ENCODE measurements at places on chromosomes 7 and 10.

DNA sequence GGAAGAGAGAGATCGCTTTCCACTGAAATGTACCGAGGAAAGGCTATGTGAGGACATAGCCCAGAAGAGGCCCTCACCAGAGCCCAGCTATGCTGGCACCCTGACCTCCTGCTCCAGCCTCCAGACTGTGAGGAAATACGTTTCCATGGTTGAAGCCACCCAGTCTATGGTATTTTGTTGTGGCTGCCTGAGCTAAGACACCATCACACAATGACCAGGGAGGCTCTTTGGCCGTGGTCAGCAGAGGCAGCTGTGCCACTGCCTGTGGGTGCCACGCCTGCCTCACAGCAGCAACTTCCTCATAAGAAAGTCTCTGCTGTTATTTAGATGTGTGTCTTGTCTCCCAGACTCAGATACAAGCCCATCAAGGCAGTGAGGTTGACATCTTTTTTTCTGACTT, 182.7 kb upstream of the PLXNA4 start:
- DNase-seq, result no peak

- no peak for DNase-seq
Observed at GRCh38 chr10:74936577-74937265, 110.3 kb downstream of the KAT6B start.

DNA sequence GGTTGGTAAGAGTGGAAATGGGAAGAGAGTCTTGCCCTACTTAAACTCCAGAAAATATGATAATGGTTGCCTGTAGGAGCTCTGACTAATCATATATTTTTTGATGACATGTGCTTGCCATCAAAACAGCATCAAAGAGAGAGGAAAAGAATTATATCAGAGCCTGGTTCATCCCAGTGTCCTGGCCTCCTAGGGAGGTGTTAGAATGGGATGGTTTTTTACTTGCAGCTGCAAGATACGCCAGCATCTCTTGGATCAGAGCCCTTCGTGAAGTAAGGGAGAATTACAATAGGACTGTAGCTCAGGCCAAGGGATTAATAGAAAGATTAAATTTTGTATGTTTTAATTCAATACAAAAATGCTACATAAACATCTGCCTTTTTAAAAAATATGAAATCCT, 177.6 kb upstream of the HDAC9 start:
- DNase-seq, result no peak

GRCh38 chr10:35276889-35277288, 59.4 kb upstream of the CCNY start:
- DNase-seq, result no peak

GRCh38 chr10:52318136-52318701, 4.1 kb downstream of the DKK1 start:
- no peak for DNase-seq

- no peak for DNase-seq
Observed at GRCh38 chr10:129335942-129336341, 131.1 kb upstream of the MGMT start.

DNA sequence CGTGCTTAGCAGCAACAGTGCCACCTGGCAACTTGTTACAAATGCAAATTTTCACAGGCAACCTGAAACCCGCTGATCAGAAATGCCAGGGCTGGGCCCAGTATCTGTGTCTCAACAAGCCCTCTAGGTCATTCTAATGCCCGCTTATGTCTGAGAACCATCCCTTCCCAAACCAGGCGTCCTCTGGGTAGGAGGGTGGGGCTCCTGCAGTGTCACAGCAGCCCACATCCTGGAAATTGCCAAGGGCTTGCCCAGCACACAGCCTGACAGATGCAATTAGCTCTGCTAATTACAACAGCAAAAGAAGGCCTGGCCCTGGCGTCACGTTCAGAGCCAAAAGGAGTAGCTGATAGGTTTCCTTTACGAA, 15.9 kb downstream of the ITPRIP start:
- no peak for DNase-seq

DNA sequence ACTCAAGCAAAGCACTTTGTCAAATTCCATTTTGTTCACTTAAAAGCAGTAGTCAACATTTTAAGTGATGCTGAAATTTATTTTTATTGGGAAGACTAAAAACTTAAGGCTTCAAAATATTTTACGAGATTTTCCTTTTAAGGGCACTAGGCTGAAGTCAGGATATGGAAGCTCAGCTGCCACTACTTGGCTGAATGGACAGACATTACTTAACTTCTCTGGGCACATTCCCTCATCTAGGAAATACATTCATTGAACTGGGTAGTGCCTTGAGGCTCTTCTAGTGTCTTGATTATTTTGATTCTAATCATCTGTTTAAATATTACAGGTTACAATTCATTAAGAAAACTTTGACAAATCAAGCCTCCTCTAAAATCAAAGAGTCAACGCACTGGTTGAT, 11.1 kb downstream of the MEOX2 start:
- DNase-seq, result no peak

DNA sequence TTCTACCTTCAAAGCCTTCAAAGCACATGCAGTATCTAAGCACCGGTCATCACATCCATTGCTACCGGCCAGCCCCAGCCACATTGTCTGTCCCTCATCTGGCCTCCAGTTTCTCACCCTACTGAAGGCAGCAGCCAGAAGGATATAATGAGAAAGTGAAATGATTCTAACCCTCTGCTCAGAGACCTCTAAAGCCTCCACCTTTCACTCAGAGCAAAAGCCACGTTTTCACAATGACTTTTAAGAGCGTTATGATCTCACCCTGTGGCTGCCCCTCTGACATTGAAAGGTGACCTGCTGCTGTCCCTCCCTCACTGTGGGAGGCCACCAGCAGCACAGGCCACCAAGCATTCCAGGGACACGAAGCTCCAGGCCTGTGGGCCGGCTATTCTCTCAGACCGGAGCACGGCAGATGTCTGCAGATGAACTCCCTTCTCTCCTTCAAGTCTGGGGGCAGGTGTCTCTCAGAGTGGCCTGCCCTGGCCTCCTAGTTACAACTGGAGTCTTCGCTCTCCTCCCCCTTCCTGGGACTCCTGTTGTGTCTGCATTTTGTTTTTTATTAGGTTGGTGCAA, 94.9 kb upstream of the EEPD1 start:
- no peak for DNase-seq

GRCh38 chr10:113228530-113228929, 278.5 kb downstream of the TCF7L2 start:
- DNase-seq, result no peak

GRCh38 chr7:16921644-16922257, 40.0 kb upstream of the AGR3 start:
- DNase-seq, result no peak

DNA sequence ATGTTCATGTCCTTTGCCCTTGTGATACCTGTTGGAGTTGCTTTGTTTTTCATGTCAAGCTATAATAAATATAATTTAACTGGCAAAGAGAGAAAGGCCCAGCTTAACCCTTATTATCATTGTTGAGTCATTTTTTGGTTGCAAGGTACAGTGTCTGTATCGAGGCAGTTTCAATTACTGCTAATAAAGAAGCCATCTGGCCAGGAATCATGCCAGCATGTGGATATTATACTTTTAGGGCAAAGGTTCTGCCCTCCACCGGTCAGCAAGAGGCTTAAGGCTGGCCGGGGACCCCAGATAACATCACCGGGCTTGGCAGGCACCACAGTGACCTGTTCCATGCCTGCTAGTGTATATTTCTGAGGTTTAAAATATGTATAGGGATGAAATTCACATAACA, 9.0 kb upstream of the CYP3A4 start:
- no peak for DNase-seq

DNA sequence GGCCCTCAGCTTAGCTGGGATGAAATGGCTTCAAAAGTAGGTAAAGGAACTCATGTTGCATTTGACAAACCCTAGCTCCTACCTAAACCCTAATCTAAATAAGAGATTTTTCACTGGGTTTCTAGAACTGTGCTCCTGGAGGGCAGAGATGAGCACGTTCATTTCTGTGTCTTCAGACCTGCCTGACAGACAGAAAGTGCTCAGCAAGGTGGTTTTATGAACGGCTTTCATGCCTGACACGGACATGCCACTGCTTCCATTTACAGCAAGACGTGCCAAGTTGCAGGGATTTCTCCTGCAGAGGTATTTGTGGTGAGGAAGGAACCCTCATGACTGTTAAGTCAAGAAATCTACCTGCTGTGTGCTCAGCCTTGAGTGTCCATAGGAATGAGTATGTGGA, 83.5 kb upstream of the KMT2C start:
- no peak for DNase-seq

- no peak for DNase-seq
Observed at GRCh38 chr10:44660271-44660670, 250.9 kb upstream of the TMEM72 start.

DNA sequence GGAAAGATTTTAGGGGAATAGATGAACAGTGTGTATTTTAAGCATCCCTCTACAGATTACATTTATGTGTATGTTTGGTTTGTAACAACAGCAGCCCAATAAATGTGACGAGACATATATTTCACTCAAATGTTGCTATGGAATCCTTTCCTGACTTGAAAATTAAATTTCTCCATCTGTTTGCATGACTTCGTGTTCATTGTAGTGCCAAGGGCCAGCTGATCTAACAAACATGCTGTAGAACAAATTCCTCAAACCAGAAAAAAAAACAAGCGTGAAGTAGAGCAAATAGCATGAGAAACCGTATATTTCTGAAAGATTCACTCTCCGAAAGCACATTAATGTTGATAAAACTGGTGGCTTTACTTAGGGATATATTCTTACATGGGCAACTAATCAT, 87.8 kb downstream of the NRCAM start:
- no peak for DNase-seq

DNA sequence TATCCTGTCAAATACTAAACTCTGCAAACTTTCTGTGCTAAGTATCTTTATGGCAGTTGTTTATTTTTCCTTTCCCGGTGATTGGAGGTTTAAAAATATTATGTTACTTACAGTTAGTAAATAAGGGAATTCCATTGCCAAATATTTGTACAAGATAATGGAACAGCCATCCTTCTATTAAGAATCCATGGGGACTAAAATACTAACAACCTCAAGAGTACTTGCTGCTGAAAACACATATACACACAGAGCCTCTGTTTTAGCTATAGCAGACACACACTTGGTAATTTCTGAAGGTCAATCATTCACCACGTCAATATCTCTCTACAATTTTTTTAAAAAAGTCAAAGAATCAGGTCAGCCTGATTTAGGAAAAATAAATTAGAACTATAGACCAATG, 32.4 kb downstream of the TSPAN12 start:
- DNase-seq, result no peak

GRCh38 chr10:85926986-85927385, 439.6 kb downstream of the GRID1 start:
- no peak for DNase-seq

DNA sequence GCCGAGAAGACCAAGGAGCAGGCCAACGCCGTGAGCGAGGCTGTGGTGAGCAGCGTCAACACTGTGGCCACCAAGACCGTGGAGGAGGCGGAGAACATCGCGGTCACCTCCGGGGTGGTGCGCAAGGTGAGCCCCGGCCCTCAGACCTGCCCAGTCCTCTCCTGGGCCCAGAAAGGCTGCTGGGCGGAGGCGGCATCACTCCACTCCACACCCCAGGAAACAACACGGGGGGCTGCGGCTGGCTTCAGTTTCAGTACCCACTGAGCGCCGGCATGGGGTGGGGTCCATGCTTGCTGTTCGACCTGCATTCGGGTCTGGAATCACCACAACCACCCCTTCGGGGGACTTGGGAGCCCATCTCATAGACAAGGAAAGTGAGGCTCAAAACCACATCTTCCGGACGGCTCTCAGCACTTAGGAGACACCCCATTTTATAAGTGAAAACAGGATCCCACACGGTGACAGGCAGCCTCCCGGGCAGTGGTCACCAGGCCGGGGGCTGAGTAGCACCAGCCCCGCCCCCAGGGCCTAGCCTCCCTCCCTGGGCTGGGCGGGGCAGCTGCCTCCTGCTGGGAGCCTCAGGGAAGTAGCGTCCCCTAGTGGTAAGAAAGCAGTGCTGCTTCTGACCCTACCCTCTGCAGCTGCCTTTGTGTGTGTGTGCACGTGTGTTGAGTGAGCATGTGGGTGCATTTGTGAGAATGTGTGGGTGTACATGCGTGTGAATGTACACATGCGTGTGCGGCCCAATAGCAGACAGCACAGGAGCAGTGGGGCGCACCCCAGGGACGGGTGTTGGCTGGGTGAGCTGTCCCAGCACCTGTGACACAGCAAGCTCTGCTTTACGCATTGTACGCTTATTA, 1.8 kb downstream of the SNCG start:
- no peak for DNase-seq

DNA sequence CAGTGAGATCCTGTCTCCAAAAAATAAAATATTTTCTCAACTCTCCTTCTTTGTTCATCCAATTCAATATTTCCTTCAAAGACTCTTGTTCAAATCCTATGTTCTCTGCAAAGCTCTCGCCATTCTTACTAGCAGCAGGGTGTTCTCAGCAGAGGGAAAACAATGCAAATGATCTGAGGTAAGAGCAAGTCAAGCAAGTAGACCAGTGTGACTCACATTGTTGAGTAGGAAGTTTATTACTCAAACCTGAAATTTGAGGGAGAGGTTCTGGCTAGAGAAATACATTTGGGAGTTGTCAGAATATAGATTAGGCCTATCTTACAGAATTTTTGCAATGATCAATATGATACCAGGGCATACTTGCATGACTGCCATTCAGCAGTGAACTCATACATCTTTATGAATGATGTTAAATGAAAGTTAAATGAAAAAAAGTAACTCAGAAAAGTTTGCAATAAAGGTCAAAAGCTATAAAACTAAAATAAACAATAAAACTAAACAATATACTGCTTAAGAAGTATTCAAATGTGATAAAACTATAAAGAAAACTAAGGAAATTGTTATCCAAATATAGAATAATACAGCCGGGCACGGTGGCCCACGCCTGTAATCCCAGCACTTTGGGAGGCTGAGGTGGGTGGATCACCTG, 5.8 kb downstream of the IDE start:
- no peak for DNase-seq

DNA sequence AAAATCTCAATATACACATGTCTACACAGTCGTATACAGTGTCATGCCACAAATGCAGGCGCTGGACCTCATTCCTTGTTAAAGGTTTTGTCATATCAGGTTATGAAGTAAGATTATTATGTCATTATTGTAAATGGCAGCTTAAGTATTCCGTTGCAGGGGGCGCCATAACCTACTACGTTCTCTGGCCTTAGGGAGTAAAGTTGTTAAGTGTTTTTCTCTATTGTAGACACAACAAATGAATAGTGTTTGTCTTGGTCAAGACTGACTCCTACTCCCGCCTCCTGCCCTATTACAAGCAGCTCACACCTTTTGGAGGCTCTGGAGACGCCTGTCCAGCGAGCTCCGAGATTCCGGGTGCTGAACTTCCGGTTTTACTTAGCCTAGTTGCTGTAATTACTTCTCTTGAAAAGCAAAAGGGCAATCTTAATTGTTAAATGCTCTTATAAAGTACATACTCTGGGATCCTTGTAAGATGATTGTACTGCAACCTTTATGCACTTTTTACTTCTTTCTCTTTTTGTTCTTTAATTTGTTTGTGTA, 994 bp downstream of the GATAD1 start:
- DNase-seq, result no peak

- DNase-seq, result no peak
Observed at GRCh38 chr7:90726623-90727022, 130.5 kb downstream of the CDK14 start.

GRCh38 chr7:49396229-49396628, 377.2 kb upstream of the VWC2 start:
- DNase-seq, result no peak

- no peak for DNase-seq
Observed at GRCh38 chr7:28481091-28481926, 69.0 kb downstream of the CREB5 start.

- no peak for DNase-seq
Observed at GRCh38 chr7:132504852-132505251, 71.4 kb downstream of the PLXNA4 start.
